Left lung (tissue), 14 donors: ENCODE measurements at places on chromosomes 5 and 9. TPM values are rescaled to one million over a fixed set of nuclear protein-coding genes. Genes with fewer than 3 reads are reported as not detected.

DNA sequence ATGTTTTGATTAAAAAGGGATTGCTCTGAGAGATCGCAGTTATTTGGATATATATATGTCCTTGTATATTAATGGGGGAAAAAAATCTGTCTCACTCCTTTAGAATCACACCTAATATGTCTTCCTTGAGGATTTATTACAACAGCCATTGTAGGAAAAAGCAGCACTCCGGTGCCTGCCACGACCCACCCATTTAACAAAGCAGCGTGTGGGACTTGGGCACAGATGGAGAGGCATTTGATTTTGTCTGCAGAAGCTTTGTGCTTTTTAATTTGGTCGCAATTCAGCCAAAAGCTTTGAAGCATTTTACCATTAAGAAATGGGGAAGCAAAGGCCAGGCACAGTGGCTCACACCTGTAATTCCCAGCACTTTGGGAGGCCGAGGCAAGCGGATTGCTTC is 159.2 kb downstream of the SMARCA2 start:
- H3K4me1 ChIP-seq = no peaks in the 10 kb centered on the region
- H3K4me3 ChIP-seq = no peak overlapping the region
- H3K27ac ChIP-seq = no peak overlapping the region
- H3K36me3 ChIP-seq = no peaks in the 10 kb centered on the region
- no peak for DNase-seq

DNA sequence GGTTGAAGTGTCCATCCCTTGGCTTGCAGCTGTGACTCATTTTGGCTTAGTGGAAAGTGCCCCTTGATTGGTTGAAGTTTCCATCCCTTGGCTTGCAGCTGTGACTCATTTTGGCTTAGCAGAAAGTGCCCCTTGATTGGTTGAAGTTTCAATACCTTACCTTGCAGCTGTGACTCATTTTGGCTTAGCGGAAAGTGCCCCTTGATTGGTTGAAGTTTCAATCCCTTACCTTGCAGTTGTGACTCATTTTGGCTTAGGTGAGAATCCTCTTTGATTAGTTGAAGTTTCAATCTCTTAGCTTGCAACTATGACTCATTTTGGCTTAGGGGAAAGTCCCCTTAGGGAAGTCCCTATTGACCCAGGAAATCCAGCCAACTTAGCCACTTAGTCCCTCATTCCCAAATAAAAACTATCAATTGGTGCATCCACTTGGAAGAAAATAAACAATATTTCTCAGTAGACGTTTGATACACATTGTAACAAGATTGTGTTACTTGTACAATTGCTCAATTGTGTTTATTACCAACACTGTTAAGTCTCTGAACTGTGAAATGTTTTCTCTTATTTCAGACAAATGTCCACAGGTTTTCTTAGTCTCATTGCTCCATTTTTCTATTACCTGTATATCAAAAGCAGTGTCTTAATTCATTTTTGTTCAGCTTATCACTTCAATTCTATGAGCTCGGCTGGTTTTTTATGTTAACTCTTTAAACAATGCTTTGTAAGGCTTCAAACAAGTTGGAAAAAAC is 2308.8 kb upstream of the ACO1 start:
- no peak overlapping the region for H3K4me3 ChIP-seq
- no peaks in the 10 kb centered on the region for H3K4me1 ChIP-seq
- H3K27me3 ChIP-seq = no peaks in the 10 kb centered on the region
- no peak overlapping the region for H3K27ac ChIP-seq
- DNase-seq = no peak
- no peaks in the 10 kb centered on the region for H3K36me3 ChIP-seq

GRCh38 chr5:106171132-106171531 is 1499.6 kb downstream of the EFNA5 start:
- H3K27me3 ChIP-seq = no peaks in the 10 kb centered on the region
- no peak for DNase-seq

Gene SH3GL2
- polyA plus RNA-seq = 10.3 TPM

Gene HK3
- 1.7 TPM for polyA plus RNA-seq
